ENCODE measurements at places on chromosomes 2 and 18.

DNA sequence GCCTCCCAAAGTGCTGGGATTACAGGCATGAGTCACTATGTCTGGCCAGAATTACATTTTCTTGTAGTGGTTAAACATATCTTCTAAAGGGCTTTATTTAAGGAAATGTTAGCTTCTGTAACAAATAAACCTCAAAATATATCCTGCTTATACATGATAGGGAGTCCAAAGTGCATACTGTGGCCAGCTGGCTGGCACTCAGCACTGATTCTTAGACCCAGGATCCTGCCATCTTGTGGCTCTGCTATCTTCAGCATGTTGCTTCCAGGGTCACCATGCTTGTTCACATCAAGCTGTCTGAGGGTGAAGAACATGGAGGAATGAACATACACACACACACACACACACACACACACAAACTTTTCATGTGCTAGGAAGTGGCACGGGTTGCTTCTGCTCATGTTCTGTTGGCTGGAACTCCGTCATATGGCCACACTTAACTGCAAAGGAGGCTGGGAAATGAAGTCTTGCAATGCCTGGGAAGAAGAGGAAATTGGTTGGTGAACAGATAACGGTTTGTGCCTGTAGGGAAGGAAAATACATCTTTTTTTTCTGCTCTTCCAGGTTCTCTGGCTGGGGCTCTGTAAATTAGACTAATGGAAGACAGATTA, 40.0 kb downstream of the NPPC start:
- DNase-seq: no peak

DNA sequence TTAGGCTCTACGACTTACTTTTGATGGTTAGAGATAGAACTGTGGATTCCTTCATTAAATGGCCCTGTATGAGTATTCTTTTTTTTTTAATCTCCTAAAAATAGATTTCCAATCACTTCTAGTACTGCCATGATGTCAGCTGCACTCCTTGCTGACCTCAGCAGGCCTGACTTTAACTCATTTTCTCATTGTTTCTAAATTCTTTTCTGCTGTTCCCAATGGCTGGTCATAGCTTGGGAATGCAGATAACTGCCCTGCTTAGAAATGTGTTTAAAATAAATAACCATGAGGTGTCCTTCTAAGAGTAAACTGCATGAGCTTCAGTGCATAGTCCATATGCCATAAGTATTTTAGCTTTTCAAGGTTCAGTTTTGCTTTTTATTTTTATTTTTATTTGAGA, 15.7 kb downstream of the CCDC85A start:
- DNase-seq: peak; percentile 60

GRCh38 chr2:113039158-113039557, 13.5 kb downstream of the IL36B start:
- DNase-seq: no peak

- no peak for DNase-seq
These were observed 32.8 kb downstream of the RMND5A start for GRCh38 chr2:86752934-86753333.

DNA sequence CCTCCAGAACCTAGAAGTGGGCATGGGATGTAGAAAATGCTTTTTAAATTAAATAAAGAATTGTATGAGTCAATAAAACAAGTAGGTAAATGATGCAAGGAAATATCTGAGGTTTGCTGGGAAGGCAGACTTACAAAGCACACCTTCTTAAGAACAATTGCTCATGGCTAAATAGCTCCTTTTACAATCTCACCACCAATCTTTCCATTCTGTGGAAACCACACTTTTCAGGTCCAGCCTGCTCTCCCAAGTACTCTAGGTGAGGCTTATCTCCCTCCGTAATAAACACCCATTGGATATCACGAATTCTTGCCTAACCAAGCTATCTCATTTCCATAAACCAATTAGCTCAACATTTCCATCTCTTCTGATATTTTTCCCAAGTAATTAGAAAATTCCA, 91.5 kb upstream of the SLC8A1 start:
- DNase-seq: no peak

DNA sequence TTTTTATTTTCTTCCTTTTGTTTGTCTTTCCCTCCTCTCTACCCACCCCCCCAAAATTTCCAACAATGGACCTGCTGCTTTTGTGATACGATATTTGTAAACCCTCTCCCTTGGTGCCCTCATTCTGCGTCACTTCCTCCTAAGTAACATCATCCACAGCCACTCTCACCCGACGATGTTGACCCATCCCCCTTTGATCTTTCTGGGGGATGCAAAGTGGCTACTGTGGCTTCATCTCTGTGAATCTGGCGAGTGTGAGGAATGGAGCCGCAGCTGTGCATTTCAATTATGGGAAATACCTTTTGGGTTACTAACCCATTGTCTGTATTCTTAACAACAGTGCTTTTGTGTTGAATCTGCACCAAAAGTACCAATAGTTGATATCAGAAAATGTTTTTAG, 19.4 kb downstream of the ANTXR1 start:
- no peak for DNase-seq

DNA sequence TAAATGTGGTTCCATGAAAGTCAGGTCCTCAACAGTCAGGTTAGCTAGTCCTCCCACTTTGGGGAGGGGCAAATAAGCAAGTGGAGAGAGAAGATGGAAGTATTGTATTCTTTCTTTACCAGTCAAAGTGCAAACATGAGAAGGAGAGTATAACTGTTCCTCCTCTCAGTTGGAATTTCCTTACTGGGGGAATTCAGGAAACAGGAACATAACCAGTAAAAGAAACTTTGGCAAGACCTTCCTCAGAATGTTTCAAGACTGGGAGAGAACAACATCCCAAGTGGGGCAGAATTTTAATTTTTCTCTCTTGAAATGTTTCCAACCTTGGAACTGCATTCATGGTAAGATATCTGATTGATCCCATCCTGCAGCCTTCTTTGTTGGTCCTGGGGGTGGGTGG, 552.4 kb upstream of the TNP1 start:
- DNase-seq: no peak

DNA sequence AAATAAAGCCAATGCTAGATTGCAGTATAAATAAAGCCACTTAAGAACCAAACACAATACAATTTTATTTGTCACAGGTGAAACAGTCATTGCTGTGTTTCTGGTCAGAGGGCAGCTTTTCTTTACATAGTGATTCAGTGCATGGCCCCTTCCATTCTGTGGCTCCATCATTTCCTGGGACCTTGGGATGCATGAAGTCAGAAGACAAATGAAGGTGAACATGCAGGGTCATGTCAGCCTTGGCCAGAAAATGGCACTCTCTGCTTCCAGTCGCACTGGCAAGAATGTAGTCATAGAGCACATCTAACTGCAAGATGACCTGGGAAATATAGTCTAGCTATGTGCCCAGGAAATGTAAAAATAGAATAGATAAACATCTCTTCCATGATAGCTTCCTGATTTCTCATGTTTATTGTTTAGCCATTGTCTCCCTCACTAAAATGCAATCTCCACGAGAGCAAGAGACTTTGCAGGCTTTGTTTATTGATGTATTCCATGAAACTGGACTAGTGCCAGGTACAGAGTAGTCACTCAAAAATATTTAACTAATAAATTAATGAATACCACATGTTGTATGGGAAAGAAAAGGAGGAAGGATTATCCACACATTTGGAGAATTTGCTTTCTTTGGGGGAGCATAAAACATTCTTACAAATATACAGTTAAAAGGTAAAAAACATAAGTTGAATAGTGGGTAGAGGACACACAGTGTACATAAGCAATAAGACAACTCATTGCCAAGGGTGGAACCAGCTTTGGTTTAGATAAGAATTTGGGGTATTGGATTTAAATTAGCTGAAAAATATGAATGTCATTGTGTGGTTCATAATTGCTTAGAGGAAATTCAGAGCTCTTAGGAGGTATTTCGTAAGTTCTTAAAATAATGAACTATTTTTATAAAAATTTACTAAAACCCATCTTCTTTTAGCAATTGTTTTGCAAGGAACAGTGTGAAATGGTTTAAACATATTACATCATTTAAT, 343.8 kb downstream of the PID1 start:
- DNase-seq: no peak

DNA sequence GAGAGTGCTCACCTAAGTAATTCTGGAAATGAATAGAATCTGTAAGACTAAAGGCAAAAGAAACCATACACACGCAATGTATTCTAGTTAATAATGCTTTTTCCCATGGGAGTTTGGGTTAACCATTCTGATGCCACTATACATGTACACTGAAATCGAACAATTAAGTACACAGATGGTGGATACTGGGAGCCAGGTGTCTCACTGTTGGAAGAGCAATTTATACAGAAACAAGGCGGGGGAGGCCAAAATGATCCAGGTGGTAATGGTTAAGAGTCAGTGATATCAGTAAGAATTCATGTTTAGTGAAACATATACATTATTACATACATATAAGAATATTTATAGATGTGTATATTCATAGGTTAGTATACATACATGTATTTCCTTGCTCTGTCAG, 67.2 kb downstream of the TMEM131 start:
- no peak for DNase-seq

GRCh38 chr2:240511351-240512108, 46.3 kb downstream of the ANKMY1 start:
- no peak for DNase-seq

GRCh38 chr2:177183860-177184259, 28.7 kb upstream of the HNRNPA3 start:
- no peak for DNase-seq

- DNase-seq: no peak
These were observed 60.9 kb downstream of the METTL4 start for GRCh38 chr18:2510416-2510815.

DNA sequence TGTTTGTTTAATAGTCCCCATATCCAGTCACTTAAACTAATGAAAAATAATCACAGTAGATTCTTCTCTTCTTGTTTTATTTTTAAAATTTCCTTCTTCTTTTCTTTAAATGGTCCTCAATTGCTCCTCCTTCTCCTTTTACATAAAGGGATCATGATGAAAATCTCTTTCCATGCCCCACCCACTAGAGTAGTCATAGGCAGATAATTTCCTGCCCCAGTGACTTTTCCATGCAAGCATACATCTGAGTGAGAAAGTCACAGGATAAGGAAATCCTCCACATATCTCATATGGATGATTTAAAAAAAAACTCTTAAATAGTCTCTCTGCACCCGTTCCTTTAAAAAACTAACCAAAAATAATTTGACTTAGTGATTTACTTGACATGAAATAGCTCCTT, 552.3 kb upstream of the SETBP1 start:
- DNase-seq: no peak

- no peak for DNase-seq
These were observed 5.9 kb downstream of the OTOF start for GRCh38 chr2:26471766-26472706.

Measured in HS-5 (cell line).